Activated T-helper 9 cell treated with anti-CD3 and anti-CD28 coated beads, Interleukin-2, amount 50 U/mL, for 16 hours (primary cell): ENCODE measurements at places on chromosomes 5 and 9.

DNA sequence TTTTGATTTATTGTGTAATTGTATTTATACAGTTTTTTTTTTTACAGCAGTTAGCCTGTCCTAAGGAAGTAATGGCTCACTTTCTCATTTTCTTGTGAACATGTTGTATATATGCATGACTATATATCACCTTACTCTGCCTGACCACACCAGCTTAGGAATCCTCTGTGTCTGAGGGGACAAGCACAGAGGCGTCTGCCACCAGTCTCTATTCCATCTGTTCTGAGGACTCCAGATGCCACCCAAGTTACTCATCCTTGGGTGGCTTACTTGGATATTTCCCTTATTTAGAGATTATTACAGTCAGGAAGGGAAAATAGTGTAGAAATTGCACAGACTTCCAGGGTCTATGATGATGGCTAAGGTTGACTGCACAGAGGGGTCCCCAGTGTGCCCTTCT, 256.3 kb upstream of the C9orf72 start:
- DNase-seq, result no peak

DNA sequence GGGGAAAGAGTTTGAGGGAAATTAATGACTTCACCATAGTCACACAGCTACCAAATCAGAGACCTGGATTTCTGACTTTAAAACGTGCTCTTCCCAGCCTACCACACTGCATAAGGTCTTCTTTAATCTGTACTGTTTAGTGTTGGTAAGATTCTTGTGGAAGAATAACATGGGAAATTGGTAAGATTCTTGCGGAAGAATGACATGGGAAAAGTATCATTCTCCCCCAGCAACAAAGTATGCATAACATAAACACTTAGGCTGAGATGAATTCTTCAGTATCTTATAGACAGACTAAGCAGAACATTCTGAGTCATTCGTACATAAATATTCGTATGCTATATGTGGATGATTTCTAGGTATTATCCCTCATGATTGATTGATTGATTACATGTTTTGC, 170.4 kb downstream of the FOCAD start:
- DNase-seq, result no peak

- no peak for DNase-seq
Measured at GRCh38 chr5:79181419-79182022, 54.4 kb upstream of the JMY start.

GRCh38 chr9:121464968-121465367, 34.7 kb downstream of the GGTA1 start:
- DNase-seq, result no peak

DNA sequence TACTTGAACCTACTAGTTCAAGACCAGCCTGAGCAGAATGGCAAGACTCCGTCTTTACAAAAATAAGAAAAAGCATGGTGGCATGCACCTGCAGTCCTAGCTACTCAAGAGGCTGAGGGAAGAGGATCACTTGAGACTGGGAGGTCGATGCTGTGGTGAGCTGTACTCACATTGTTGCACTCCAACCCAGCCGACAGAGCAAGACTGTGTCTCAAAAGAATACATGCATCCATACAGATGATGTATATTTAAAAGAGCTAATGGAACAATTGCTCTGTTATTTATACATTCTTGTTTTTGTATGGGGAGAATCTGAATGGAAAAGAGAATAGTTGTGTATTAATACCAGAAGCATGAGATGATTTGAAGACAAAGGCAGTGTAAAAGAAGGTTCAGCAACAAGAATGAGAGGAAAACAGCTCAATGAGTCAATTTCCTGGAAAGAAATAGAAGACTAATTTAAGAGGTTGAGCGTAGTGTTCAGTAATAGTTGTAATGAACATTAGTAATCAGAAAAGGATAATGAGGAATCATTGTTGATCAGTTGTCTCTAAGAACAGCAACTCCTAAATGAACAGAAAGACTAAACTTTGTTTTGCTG, 1.9 kb upstream of the LRRC70 start:
- DNase-seq, result no peak

- peak; percentile 23 for DNase-seq
Measured at GRCh38 chr9:4987961-4988421, 2.9 kb downstream of the JAK2 start.

- DNase-seq, result no peak
Measured at GRCh38 chr5:76378355-76378754, 24.7 kb upstream of the IQGAP2 start.

GRCh38 chr5:40841068-40841805, at the start of gene CARD6:
Gene CARD6, plus strand, starts transcription at chr5:40841367. Its CDS starts 16 bp downstream, at chr5:40841383.
- DNase-seq, result no peak

DNA sequence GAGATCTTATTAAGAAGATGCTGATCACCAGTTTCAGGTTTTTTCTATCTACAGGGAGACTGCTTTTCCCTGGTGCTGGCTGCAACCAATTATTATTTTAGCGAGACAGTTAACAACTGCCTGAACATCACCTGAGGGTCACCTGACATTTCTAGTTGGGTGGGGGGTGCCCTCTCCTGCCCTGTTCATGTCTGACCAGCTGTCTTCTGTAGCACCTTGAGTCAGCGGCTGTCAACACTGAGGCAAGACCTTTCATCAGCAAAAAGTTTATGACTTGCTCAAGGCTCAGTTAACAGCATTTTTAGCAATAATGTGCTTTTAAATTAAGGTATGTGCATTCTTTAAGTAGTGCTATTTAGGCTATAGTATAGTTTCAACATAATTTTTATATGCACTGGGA, 58.0 kb downstream of the ADCY2 start:
- no peak for DNase-seq

GRCh38 chr9:91845879-91846278, 104.1 kb downstream of the ROR2 start:
- no peak for DNase-seq

GRCh38 chr9:137286975-137287383, 9.5 kb downstream of the TOR4A start:
- no peak for DNase-seq

DNA sequence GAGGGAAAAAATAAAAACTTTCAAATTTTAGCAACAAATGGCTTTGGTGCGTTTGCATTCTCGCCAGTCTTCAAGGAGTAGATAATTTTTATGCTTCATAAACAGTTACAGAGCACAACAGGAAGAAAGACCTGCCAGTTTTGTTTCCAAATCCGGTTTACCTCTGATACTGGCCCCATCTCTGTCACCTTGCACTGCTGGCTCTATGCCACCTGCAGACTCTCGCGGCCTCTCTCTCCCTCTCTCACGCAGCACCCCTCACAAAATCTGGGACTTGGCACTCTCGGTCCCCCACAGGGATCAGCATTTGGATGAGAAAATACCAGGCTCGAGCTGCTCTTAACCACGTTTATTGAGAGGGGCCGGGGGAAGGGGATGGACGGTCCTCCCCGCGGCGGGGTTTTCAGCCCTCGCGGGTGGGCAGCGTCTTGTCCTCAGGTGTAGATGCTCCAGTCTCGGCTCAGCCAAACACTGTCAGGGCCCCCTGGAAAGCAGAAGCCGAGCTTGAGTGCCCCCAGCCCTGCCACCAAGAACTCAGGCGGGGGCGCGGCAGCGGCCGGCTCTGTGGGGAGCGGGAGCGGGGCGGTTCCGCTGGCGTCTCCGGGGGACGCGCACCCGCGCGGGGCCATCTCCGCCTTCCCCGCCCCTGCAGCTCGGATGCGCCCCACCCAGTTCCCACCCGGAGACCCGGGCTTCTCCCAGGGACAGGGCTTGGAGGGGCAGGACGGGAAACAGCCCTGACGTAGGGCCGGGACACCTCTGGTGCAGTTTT, 1.3 kb downstream of the SCGB3A1 start:
- no peak for DNase-seq

DNA sequence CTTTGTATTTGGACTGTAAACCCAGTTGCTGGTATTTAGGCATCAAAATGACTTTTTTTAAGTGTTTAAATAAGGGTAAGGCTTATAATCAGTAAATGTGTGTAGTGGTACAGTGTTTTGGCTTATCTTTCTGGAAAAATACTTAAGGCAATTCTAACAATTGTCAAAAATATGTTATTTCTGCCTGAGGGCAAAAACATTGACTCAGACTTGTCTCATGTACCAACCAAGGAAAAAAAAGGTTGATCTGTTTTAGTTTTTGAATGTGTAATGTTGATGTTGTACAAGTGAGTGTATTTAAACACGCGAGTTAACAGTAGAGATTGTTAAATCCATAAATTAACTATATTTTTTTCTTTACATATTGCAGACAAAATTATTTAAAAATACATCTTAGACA, 277.8 kb upstream of the TYRP1 start:
- DNase-seq, result no peak

DNA sequence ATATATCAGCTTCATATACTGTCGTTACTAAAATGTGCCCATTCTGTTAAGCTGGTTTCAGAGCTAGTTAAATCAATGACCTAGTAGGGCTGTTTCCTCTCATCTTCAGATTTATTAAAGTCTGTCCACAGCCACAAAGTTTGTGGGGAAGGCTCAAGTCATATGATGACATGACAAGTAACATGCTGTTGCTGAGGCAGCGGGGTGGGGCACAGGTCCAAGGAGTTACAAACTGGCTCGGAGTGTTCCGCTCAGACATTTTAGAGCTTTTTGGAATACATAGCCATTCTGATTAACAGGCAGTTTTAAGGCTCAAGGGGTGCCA, 2.7 kb upstream of the ANP32B start:
- no peak for DNase-seq

DNA sequence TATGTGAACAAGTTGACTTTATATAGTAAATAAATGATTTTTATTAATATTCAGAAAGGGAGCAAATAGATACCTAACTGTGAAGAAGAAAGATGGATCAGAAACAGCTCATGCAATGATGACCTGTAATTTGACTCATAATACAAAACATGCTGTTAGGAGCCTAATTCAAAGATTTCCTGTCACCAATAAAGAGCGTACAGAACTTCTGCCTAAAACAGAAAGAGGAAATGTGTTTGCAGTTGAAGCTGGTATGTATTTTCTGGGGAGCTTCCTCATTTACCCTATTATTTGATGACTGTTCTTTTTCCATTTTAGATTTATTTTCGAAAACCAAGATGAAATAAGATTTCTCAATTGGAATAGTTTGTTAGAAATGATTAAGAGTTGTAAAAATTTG, 11.4 kb downstream of the YTHDC2 start:
- DNase-seq, result no peak

- no peak for DNase-seq
Measured at GRCh38 chr9:96350866-96351265, 32.6 kb downstream of the SLC35D2 start.

DNA sequence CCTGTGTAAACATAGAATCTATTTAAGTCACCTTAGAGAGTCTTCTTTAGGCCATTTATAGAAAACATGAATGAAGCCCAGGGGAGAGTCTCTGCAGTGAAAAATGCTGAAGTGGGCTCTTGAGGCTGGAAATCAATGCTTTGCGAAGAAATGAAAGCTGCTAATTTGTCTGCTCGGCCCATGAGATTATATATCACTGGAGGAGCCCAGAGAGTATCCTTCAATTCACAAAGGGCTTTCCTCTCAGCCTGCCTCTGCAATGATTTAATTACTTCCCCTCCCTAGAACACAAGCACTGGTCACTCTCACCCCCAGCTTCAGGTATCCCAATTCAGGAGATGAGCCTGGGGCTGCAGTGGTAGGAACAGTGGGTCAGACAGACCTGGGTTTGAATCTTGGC, 8.2 kb upstream of the DRD1 start:
- DNase-seq, result no peak

DNA sequence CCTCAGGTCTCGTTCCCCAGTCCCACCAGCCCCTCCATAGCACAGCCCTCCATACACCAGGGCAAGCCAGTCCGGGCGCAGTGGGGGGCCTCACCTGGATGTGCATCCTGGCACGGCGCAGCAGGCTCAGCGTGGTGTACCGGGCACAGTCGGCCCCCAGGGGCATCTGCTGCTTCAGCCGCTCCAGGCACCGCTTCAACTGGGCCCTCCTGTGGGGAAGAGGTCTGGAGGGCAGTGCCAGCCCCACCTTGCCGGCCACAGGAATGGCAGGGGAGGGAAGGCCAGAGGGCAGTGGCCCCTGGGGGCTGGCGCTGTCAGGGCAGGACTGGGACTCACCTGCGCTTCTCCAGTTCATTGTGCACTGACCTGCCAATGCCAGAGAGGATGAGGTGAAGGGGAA, 1.4 kb downstream of the MXD3 start:
- no peak for DNase-seq

- no peak for DNase-seq
Measured at GRCh38 chr9:95876138-95876444, 600 bp downstream of the ERCC6L2 start.

DNA sequence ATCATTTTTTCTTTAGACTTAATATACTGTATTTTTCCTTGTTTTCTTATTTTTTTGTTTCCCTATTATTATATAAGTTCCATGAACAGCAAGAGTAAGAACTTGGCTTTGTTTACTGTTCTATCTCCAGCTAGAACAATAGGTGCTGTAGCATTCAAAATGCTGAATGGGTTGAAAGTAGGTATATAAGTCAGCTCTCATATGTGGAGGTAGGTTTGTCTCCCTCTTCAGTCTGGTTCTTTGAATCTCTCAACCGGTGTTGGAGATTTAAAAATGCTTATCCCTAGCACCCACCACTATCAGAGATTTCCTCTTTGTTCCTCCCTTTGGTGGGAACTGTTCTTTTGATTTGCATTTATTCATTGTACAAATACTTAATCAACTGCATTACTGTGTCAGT, 87.5 kb upstream of the FSD1L start:
- DNase-seq, result no peak

DNA sequence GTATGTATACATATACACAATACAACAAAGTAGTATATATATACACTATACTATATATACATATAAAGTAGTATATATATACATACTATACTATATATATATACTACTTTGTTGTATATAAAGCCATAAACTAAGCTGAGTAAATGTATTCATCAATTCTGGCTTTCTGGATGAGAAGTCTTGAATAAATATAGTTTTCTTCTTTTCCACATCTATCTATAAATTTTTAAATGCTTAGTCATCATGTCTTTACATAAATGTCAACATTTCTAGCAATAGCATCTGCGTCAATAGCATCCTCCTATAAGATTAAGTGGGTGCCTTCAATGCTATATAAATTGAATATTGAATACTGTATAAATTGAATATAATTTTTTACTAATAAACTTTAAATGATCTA, 63.1 kb upstream of the COX7C start:
- DNase-seq, result no peak

DNA sequence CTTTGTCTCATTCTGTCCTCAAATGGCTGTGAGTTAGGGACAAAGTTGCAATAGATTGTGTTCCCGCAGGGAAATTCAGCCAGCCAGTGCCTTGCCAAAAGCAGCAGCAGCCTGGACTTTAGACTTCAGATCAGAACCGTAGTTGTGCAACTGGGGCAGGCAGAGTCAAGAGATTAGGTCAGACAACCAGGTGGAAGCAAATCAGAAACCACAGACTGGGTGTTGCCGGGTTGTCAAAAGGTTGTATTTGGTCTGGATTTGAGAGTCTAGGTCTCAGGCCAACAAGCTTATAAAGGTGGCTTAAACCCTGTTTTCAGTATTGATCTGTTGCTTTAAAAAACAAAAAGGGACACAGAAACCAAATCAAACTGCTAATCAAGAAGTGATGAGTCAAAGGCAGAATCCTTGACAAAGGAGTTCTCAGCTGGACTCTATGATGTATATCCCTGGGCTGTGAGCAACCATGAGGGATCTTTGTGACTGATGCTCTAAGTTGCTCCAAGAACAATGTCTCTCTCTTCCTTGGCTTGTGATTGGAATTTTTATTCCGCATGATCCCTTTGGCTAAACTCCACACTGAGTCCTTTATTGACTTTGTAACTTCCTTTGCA, 20.9 kb downstream of the RFK start:
- DNase-seq, result no peak
